ENCODE measurements at places on chromosomes 3 and 15.
A peak's percentile ranks its signal among the peaks of the same experiment; 100 is the strongest.

DNA sequence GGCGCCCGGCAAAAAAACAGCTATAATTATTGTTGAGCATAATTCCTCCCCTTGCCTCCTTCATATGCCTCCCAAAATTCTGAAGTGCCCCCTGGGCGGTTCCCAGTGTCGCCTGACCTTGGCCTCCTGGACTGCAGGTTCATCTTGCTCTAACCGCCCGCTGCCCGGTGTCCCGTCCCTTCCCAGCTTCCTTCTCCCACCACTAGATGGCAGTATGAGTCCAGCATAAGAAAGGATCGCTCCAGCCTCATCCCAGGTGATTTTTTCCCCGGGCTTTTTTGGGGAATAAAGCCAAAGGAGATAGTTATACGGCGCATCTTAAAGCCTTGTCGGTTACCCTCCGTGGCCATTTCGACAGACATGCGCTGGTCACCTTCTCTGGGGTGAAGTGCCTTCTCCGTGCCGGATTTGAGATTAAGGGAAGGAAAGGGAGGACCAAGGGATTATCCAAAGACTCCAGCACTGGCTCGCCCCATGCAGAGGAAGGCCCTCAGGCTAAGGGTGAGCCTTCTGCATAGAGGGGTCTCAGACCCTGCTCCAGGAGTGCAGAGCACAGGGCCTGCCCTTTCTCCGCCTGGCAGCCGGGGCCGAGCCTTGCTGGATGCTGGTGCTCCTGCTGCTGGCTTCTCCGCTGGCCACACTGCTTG lies 45.8 kb upstream of the TRA2B start:
- peak; percentile 86 for DNase-seq

GRCh38 chr15:89243046-89243690 lies 611 bp upstream of the FANCI start:
- DNase-seq: no peak

DNA sequence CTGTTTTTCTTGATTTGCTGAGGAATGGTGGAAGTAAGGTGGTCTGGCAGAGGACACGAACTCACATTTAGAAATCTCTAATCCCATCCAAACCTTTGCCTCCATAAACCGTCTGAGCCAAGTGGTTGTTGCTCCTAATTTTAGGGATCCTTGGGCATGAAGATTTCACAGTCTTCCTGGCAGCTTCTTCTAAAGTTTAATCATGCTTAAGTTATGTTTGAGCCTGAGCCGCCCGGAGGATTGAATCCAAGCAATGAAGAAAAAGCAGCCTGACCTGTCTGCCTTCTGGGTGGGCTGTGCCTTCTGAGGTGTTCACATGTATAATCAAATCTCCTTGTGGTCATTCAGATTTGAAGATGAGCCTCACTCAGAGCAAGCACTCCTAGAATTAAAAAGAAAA lies 249.0 kb downstream of the CD47 start:
- no peak for DNase-seq

DNA sequence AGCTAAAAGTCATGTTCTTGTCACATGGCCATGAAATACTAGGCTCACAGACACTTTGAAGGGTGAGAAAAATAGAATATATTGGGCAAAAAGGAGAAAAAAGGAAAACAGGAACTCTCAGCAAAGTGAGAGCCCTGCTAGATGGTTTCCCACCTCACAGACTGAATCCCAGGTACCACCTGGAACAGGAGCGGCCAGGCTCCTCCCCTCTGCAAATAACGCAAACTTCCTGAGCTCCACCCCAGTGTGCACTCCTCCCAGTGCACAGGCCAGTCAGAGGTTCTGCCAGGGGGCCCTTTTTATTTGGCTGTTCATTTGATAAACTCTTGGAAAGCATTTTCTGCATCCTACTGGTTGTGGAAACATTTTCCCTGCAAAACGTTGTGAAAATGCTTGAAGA lies 780.4 kb downstream of the TBL1XR1 start:
- no peak for DNase-seq

GRCh38 chr3:126300761-126301481 lies 56.3 kb downstream of the KLF15 start:
- peak; percentile 49 for DNase-seq

DNA sequence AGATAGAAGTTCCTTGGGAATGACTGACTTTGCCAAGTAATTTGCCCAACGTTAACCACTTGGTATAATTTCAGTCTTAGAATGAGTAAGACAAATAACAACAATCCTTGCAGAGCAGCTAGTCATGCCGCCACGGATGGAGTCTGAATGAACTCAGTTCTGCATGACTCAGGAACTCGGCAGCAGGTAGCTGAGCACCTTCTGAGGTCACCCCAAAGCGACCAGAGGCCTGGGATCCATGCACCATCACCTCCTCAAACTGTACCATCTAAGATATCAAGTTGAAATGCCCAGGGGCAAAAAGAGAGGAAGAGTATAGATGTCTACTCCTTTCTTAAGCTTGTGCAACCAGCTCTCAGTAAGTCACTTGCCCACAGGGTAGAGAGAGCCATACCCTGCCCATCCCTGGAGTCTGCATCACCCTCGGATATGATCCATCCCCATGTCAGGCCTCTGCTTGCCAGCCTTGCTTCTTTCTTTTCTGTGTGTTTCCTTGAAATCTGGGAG lies 8.5 kb upstream of the CDCP1 start:
- DNase-seq: no peak

- peak; percentile 25 for DNase-seq
Measured at GRCh38 chr15:44735482-44736180, 697 bp upstream of the TRIM69 start.

- DNase-seq: no peak
Measured at GRCh38 chr3:192024751-192025150, 563.8 kb downstream of the PYDC2 start.

GRCh38 chr3:167302678-167303077 lies 77.4 kb downstream of the ZBBX start:
- DNase-seq: no peak

- DNase-seq: peak; percentile 9
Measured at GRCh38 chr15:35691173-35691761, 145.3 kb upstream of the DPH6 start.

DNA sequence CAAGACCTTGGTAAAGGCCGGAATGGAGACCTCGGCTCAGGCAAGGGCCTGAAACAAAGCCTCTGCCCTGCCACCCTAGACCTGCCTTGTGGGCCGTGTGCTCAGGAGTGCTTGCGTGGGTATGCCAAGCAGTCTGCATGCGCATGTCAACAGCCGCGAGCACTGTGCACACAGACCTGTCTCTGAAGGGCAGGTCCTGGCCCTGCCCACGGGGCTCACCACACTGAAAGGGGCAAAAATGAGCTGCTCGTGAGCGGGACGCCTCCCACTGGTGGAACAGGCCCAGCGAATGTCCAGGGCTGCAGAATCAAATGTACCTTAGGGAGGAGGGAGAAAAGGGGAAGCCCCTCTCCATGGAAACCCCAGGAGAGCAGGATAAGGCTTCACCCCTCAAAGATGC lies 44.3 kb upstream of the FGD5 start:
- DNase-seq: no peak

DNA sequence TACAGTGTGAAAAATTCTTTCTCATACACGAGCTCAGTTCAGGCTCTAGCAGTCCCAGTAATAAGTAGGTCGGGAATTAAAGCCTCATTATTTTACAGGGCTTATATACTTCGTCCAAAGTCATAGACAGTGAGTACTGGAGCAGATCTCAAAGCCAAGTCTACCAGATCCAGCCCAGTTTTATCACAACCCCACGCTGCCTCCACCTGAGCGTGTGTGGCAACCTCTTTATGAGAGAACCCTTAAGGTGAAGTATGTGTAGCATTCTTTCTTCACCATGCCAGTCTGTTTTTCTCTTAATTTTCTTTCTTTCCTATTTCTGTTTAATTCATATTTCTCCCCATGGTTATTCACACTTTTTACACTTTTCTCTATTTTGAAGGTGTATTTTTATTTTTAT lies 574.6 kb upstream of the ARPP21 start:
- no peak for DNase-seq

- DNase-seq: no peak
Measured at GRCh38 chr15:67003586-67003985, 61.8 kb upstream of the SMAD3 start.

GRCh38 chr15:39787479-39787878 lies 4.8 kb upstream of the FSIP1 start:
- no peak for DNase-seq

GRCh38 chr15:69701198-69701597 lies 248.6 kb downstream of the RPLP1 start:
- no peak for DNase-seq

DNA sequence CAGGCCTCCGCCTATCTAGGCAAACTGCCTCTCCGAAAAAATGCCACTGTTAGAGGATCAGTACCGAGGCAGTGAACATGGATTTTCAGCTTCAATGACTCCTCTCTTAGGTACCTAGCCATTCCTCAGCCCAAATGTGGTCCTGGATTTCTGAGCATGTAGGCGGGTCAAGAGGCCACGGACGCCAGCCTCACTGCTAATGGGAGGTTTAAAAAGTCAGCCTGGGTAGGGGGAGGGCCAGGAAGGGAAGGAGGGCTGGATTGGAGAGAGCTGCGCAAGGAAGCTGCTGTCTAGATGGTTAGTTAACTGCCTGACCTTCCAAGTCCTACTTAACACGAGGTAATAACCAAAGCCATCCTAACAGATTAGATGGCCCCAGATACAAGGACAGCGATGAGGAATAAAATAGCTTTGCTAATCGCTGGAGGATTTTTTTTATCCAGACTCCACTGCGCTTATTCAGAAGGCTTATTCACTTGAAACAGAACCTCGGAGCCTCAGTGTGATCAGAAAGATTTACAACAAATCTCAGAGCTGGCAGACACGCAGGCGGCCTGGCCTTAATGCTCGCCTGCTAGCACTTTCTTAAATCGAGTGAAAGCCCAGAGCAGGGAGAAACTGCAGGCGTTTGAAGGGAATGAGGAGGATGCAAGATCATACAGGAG lies 34.3 kb downstream of the TLE3 start:
- no peak for DNase-seq

DNA sequence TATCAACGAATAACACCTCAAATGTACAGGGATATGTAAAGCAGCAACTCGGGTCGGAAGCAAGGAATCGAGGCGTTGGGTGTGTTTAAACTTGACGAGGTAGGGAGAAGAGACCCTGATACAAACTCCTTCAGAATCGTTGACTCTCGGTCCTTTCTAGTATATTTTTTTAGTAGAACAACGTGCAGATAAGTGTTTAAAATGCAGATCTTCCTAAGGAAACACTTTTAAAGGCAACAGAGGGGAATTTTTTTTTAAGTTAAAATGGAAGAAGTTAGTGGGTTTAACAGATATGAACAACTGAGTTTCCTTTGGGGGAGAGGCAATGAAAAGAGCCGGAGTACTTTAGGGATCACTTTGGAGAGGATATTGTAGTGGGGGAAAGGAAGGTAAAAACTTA lies 1.1 kb upstream of the KPNA4 start:
- no peak for DNase-seq

- no peak for DNase-seq
Measured at GRCh38 chr15:32736701-32737061, 18.9 kb downstream of the GREM1 start.

DNA sequence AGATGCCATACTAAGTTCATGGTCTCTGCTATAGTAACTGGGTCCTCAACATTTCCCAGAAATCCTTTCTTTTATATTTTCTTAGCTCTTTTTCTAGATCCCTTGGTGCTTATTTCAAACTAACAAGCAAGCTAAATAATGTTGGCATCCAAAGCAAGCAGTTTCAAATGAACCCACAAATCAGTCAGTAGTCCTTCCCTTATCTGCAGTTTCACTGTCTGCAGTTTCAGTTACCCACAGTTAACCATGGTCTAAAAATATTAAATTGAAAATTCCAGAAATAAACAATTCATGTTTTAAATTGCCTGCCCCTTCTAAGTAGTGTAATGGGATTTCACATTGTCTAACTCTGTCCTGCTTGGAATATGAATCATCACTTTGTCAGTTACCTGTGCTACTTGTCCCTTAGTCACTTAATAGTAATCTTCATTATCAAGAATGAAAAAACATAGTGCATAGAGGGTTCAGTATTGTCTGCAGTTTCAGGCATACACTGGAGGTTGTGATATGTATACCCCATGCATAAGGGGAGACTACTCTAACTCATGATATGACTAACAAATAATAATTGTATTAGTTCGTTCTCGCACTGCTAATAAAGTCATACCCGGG lies 633.7 kb downstream of the MECOM start:
- DNase-seq: no peak

DNA sequence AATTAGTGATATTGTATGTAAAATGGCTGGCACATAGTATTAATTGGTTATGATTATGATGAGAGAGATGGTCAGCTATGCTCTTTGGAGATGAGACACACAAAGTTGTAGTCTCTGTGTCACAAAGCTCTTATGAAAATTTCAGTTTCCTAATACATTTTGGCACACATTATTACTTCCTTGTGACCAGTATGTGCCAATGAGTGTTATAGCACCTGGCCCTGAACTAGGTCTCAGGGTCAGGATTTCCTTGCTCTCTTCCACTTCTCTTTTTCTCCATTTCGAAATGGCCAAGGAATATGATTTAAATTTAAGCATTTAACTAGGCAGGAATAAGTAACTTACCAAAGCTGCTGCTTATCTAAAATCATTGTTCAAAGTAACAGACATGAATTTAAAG lies 28.0 kb downstream of the TIPARP start:
- DNase-seq: no peak
